ENCODE measurements at places on chromosomes 2 and 18.
A peak's percentile ranks its signal among the peaks of the same experiment; 100 is the strongest.

DNA sequence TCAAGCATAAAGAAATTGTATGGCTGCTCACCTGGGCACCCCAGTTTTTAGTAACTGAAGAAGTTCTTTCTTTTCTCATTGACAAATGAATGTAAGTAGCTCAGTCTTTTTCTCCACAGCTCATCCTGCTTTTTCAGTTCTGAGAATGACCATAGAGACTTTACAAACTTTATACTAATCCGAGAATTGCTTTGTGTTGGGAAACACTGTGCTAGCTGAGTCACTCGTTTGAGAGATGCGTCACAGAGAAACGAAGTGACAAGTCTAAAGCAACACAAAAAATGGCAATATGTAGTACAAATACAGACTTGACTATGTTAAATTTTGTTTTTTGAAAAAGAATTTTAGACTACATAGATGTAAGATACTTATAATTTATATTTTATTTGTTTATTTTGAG lies 9.0 kb downstream of the LRRTM4 start:
- DNase-seq, result no peak

DNA sequence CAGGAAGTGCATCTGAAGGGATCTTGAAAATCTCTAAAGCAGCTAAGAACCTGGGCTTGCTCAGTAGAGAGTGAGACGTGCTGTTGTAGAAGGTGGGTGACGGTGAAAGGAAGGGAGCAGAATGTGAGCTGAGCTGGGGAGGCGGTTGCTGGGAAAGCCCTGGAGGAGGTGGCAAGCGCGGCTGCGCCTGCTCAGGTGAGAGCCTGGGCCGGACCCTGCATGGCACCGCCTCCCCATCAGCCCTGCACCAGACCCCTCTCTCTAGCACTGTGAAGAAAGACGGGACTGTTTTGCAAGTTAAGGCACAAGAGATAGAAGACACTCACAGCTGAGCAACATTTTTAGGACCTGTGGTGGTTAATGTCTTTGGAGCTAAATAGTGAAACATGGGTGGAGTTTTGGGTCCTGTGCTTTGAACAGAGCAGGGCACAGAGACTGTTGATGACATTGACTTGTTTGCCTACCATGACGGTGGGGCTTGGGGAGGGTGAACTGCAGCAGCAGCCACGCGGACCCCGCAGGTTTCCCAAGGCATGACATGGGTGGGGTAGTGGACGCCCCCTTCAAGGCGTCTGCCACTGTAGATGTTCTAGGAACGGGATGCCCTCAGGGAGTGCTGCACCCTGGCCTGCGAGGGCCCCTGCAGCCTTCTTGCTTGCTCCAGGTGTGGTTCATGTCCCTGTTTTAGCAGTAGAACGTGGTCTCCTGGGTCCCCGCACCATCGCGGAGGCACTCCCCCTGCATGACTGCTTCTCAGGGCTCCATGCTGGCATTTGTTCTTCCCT lies 245.3 kb downstream of the TSN start:
- DNase-seq, result no peak

- DNase-seq, result no peak
These were observed 10.2 kb upstream of the ZNF407 start for GRCh38 chr18:74587441-74587840.

- DNase-seq, result peak; percentile 62
These were observed 639 bp downstream of the MRO start for GRCh38 chr18:50819027-50819727.

DNA sequence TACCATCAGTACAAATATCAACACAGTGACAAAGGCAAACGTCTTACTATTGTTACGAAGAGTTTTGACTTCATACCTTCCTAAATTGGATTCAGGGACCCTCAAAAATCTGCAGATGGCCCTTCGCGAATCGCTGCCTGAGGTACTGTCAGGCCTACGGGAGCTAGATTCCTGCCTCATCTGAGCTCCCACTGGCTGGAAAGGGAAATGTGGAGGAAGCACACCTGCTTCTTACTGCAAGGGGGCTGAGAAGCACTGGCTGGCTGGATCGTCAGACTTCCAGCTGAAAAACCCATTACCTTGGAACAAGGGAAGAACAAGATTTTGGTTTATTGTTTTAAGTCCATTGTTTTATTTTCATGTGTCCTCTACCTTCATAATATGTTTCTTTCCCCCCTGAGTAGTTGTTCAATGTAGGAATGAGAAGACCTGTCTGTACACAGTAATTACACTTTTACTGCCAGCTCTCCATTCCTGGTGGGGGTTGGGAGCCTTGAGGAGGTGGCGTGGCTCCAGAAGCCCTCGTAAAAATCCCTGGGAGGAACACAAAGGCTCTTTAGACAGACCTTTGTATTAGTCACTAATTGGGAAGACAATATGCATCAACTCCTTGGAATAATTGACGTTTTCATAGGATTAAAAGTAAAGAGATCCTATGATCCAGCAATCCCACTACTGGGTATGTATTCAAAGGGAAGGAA lies 124.1 kb upstream of the NOSTRIN start:
- DNase-seq, result no peak

- no peak for DNase-seq
These were observed 88.4 kb downstream of the EHD3 start for GRCh38 chr2:31322371-31322770.

DNA sequence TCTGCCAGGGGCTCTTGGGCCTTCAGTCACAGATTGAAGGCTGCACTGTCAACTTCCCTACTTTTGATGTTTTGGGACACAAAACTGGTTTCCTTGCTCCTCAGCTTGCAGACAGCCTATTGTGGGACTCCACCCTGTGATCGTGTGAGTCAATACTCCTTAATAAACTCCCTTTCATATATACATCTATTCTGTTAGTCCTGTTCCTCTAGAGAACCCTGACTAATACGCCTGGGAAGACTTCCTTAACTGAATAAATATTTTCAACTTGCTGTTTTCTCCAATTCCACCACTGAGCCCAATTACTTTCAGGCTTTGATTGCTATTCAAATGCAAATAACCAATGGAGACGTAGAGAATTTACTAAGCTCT lies 61.4 kb upstream of the CCDC195 start:
- no peak for DNase-seq

GRCh38 chr2:96507957-96508520 lies 2.9 kb upstream of the NEURL3 start:
- DNase-seq, result peak; percentile 73

GRCh38 chr2:128271911-128272600 lies 46.6 kb downstream of the HS6ST1 start:
- DNase-seq, result no peak

DNA sequence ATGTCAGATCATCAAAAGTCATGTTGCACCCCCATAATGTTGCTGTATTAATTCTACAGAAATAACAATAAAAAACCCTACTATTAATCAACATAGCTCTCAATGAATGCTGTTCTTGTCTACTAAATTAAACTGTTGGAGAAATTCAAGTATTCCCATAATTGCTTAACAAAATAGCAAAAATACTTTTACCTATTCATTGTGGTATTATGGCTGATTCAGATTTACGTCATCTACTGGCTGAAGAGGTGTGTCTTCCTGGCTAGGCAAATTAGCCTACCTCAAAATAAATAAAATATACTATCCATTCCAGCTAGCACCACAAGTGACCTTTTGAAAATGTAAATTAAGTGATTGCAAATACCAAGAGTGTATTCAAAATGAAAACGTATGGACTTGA lies 249.4 kb downstream of the MEIS1 start:
- DNase-seq, result no peak

- no peak for DNase-seq
These were observed 225.0 kb upstream of the DOK6 start for GRCh38 chr18:69175681-69176080.

GRCh38 chr2:209441541-209441940 lies 17.7 kb downstream of the MAP2 start:
- no peak for DNase-seq

DNA sequence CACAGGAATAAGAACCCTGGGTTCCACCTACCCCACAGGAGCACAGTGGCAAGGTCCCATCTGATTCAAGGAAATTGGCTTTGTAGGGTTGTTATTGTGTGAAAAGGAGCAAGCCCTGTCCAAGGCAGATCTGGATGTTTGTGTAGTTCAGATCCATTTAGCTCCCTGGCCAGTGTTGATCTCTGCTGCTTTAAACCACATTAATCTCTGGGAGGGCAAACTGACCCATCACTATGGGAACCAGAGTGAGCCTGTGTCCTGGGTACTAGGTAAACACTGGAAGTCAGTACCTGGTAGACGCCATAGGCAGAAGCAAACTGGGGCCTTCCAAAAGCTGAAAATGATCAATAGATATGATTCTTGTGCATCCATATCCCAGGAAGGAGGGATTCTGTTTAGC lies 271.5 kb upstream of the EPAS1 start:
- DNase-seq, result no peak

DNA sequence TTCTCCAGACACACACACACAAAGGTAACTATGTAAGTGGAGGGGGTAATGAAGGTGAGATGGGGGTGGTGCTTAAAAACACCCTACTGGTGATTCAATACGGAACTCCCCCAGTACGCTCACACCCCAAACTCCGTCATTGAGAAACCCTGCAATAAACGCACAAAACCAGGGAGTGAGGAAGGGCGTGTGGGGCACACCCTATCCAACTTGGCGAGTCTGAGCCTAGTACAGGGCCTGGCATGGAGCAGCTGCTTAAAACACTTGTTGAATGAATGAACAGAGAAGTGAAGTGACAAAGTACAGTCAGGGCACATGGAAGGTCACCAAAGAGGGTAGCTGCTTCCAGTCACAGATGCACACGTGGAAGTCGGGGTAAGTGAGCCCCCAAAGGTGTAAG lies 146.8 kb upstream of the SMAD2 start:
- no peak for DNase-seq

DNA sequence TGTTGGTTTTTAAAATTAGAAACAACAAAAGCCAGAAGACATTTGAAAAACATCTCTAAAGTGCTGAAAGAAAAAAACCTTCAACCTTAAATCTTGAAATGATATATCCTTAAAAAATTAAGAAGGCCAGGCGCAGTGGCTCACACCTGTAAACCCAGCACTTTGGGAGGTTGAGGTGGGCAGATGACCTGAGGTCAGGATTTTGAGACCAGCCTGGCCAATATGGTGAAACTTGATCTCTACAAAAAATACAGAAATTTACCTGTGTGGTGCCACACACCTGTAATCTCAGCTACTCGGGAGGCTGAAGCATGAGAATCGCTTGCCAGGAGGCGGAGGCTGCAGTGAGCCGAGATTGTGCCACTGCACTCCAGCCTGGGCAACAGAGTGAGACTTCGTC lies 87.7 kb upstream of the SIX2 start:
- DNase-seq, result no peak

- peak; percentile 7 for DNase-seq
These were observed 155.9 kb downstream of the ESCO1 start for GRCh38 chr18:21444465-21445212.

GRCh38 chr2:207363761-207364290 lies 165.9 kb upstream of the CREB1 start:
- DNase-seq, result no peak

DNA sequence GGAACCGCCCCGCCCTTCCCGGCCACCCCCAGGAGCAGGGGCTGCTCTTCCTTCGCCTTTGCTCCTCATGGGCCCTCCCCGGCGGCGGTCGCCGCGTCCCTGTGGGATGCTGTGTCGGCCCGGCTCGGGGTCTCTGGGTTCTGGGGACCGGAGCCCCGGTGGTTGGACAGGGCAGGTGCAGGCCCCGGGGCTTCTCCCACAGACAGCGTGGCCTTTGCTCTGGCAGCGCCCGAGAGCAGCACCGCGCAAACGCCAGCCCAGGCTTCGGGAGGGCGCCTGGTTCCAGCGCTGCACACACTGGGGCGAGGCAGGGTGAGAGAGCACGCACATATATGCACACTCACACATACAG lies 9.0 kb upstream of the KCNG2 start:
- DNase-seq, result no peak

- no peak for DNase-seq
These were observed 10.2 kb downstream of the RAB10 start for GRCh38 chr2:26043862-26044696.

- no peak for DNase-seq
These were observed 73.0 kb upstream of the NOSTRIN start for GRCh38 chr2:168729455-168729854.

DNA sequence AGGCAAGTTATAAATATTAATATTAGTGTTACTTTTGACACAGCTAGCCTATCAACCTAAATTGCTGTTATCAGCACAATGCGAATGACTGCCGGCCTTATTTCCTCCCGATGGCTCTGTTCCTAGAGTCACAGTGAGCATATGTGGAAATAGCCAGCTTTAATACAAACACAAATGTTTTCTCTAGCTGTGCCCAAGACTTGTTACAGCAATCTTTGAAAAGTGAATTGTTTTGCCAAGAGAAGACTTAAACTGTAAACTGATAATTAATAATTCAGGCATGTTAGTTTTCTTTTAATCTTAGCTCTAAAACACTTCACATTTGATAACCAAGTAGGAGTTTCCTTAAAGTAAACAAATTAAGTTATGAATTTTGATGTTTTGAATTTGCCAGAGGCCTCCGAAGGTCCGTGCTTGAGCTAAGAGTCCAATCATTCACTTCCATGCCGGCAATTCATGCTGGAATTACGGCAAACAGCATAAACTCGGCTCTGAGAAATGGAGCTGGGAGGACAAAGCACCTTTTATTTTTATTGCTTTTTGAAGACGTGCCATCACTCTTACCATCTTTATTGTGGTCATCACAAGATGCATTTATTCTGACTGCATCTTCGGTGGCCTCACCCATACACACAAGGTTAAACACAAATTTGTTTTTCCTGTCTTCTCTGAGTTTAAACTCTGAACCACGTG lies 184.5 kb upstream of the CWC22 start:
- DNase-seq, result no peak

DNA sequence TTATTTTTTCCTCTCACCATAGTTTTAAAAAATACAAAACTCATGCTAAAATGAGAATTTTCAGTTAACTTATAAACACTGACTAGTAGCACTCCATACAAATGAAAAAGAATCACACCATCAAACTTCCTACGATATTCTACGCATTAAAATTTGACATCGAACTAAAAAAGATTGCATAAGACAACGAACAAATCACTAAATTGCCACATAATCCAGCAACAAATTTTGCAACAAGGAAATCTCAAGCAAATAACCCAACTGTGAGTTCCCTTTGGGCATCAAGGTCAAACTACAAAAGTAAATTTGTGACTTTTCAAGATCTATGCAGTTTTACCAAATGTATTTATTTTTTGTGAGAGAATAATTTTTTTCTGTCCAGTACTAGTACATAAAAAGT lies 1.5 kb downstream of the MAP3K2 start:
- DNase-seq, result no peak

- no peak for DNase-seq
These were observed 36.8 kb downstream of the NPAS2 start for GRCh38 chr2:100856732-100857131.

GRCh38 chr2:9230881-9231280 lies 24.3 kb downstream of the ASAP2 start:
- DNase-seq, result no peak

GRCh38 chr2:184599054-184599871 lies 934 bp downstream of the ZNF804A start:
- no peak for DNase-seq

- no peak for DNase-seq
These were observed 22.2 kb downstream of the INPP5D start for GRCh38 chr2:233082222-233082930.

DNA sequence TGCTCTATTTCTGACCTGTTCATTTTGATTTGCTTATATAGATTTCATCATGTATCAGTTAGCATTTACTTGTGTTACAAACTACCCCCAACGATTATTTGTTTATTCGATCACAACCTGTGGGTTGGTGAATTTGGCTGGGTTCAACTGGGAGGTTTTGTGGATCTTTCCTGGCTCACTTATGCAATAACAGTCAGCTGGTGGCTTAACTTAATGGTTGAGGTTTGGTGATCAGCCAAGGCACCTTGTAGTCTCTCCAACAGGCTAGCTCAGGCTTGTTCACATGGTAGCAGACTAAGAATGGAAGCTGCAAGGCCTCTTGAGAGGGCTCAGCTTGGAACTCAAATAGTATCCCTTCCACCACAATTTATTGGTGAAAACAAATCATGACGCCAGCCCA lies 5.4 kb upstream of the PUM2 start:
- no peak for DNase-seq
